Stimulated activated CD8-positive, alpha-beta memory T cell treated with anti-CD3 and anti-CD28 coated beads, Interleukin-4, amount 100 ng/mL, for 4 hours (primary cell): ENCODE measurements at places on chromosomes 5 and 9.

DNA sequence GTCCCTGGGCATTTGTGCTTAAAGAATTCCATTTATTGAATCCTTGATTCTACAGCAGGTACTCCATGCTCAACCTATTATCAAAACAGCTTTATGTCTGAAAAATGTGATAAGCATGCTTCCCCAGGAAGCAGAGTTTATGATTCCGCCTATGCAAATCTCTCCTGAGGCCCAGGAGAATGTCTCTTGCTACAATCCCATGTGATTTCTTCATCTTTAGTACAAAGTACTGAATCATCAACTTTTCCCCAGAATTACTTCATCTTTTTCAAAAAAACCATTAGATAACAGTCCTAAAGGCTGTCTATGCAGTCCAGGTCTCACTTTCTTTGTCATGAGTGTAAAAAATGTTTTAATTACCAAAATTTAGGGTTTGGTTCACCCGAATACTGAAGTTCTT lies 130.2 kb upstream of the ADAMTSL1 start:
- no peak for DNase-seq

DNA sequence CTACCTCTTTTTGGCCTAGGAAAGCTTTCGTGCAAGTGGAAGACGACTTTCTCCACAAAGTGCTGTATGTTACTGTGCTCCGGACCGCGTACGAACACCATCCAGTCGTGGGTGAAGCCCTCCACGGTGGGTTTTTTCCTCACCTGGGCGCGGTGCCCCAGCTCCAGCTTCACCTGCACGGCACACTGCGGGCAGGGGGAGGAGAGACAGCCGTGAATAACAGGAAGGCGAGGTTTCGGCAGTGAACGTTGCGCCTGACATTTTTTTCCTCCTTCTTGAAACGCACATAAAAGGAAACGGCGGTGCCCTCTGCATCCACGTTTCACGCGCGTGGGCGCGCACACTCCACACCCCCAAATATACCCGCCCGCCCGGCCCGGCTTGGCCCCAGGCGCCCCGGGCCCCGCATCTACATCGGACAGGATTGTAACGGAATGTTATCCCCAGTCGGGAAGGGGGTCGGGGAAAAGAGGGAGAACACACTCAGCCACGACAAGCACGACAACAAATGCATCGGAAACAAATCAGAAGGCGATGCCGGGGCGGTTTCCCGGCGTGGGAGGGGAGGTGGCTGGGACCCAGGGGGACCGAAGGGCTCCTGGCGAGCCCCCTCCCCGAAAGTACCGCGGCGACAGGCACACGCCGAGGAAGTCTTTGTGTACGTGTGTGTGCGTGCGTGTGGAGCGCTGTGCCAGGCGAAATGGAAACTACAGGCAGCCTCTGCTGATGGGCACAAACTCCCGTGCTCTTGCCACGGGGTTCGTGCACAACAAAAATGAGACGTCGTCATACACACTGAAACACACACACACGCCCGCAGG lies 1.4 kb downstream of the MLLT3 start:
- peak; percentile 40 for DNase-seq

DNA sequence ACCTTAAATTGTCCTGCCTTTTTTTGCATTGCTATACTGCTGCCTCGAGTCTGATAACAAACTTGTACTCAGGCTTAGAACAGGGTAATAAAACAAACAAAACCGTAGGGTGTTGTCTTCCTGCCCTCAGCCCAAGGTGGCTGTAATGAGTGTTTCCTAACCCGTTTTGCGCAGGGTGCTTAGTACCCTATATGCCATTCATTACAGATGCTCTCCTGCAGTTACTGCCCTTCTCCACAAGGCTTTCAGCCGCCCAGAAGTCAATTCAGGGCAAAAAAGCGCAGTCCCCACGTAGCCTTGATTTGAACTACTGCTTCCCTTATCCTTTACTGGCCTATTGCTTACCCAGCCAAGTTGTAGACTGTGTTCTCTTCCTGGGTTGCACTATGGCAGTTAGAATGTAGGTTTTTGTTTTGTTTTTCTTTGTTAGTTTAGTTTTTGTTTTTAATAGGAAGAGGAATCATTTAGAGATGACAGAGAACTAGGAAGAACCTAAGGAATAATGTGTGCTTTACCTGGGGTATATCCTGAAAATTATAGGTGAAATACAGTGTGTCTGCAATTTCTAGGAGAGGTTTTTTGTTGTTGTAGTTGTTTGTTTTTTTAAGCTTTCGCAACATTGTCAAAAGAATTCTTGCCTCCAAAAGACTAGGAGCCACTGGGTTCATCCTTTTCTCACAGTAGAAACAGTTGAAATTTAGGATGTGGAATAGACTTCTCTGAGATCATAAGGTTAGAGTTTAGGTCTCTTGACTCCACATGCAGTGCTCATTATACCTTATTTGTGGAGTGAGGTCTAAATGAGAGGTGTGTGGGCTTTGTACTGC lies 1.3 kb downstream of the HMGXB3 start:
- peak; percentile 12 for DNase-seq

GRCh38 chr5:148559461-148559860 lies 94.9 kb downstream of the HTR4 start:
- no peak for DNase-seq

DNA sequence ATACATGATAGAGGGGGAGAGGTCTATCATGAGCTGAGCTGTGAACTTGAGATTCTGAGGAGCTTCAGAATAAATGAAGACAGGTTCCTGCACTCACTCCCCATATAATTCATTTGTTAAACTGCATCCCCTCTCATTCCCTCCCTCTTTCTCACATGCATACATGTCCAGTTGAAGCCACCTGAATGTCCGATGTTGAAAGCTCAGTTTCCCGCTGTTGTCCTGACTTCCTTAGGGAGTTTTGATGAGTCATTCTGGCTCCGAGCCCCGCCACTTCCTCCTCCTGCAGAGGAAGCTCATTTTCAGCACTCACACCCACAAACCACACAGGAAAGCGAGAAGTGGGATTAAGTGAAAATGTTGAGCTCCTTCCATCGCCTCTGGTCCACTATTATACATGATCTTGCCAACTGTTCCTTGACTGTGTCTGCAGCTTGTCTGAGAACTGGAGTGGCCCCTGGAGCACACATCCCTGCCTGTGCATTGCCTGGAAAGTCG lies 121.2 kb downstream of the CEMIP2 start:
- no peak for DNase-seq

DNA sequence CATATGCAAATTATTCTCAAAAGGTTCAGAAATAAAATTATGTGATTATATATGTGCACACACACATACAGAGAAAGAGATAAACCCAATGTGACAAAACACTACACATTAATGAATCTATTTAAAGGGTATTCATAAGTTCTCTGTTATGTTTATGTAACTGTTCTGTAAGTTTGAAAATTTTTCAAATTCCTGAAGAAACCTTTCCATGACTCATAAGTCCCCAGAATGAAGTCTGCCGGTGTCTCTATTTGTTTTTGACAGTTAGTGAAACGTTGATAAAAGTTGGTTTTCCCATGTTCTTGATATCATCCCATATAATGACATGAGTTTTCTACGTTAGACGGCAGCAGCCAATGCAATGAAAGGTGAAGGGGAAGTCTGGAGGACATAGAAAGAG lies 199.5 kb upstream of the PUM3 start:
- DNase-seq: no peak

DNA sequence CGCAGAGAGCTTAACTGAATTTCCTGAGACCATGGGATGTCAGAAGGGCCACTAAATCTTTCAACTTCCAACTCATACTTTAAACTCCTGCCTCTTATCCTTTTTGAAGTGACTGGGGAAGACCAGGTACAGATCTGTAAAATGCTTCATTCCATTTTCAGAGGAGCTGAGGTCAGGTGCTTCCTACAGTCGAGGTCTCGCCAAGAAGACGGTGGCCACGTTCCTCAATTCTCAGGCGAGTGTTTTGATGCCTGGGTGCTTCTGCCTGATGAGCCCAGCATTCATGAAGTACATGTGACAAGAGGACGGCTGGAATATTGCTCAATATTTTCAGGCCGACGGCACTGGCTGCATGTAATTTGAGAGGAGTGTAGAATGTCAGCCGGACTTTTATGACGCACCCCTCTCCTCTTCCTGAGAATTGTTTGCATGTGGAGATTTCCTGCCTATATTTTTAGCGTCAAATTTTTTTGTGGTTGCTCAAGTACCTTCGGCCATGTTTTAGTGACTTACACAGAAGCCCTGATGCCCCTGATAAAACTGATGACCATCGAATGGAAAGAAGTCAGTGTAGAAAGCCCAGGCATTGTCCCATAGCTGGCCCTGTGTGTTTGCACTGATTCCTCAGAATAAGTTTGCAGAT lies 38.8 kb upstream of the GLRX start:
- no peak for DNase-seq
